HEK293T (cell line): ENCODE measurements at places on chromosomes 11 and 22.

GRCh38 chr11:62647609-62648005 is 1.2 kb upstream of the GANAB start:
- DNase-seq: no peak

GRCh38 chr11:69814411-69814810 is 4.8 kb downstream of the FGF3 start:
- DNase-seq: no peak

- DNase-seq: no peak
Observed at GRCh38 chr11:67490727-67491065, 7.9 kb downstream of the AIP start.

DNA sequence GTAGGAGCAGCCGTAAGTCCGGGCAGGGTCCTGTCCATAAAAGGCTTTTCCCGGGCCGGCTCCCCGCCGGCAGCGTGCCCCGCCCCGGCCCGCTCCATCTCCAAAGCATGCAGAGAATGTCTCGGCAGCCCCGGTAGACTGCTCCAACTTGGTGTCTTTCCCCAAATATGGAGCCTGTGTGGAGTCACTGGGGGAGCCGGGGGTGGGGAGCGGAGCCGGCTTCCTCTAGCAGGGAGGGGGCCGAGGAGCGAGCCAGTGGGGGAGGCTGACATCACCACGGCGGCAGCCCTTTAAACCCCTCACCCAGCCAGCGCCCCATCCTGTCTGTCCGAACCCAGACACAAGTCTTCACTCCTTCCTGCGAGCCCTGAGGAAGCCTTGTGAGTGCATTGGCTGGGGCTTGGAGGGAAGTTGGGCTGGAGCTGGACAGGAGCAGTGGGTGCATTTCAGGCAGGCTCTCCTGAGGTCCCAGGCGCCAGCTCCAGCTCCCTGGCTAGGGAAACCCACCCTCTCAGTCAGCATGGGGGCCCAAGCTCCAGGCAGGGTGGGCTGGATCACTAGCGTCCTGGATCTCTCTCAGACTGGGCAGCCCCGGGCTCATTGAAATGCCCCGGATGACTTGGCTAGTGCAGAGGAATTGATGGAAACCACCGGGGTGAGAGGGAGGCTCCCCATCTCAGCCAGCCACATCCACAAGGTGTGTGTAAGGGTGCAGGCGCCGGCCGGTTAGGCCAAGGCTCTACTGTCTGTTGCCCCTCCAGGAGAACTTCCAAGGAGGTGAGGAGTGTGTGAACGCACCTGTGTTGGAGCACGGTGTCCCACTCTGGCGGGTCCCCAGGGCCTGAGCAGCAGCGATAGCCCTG is at the start of gene TAGLN:
Gene TAGLN, plus strand, starts transcription at position 318 of the 863 bp plus-strand sequence. CDS start 3,644 bp downstream, outside the sequence.
- no peak for DNase-seq

- peak; percentile 51 for DNase-seq
Observed at GRCh38 chr11:10322830-10323792, 18.2 kb downstream of the ADM start.

DNA sequence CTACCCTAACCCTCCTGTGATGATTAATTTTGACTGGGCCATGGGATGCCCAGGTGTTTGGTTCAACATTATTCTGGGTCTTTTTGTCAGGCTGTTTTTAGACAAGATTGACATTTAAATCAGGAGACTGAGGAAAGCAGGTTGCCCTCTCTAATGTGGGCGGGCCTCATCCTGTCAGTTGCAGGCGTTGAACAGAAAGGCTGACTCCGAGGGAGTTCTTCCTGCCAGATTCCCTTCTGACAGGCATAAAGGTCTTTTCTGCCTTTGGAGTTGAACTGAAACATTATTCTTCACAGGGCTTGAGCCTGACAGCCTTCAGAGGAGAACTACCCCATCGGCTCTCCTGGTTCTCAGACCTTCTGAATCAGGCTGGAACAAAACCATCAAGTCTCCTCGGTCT is 4.3 kb upstream of the PSMC3 start:
- no peak for DNase-seq

DNA sequence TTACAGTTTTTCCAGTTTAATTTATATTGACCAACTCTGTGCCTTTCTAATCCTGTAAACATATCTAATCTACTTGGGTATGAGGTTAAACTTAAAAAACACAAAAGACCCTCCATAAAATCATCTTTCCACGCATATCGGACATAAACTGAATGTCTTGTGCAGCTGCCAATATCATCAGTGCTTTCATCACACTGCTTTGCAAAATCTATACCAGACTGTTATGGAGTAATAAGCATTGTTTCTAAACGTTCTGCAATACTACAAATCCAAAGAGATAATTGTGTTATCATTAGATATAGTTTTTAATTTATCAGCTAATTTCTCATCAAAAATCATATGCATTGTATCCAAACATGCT is 36.1 kb upstream of the AMPD3 start:
- DNase-seq: no peak

DNA sequence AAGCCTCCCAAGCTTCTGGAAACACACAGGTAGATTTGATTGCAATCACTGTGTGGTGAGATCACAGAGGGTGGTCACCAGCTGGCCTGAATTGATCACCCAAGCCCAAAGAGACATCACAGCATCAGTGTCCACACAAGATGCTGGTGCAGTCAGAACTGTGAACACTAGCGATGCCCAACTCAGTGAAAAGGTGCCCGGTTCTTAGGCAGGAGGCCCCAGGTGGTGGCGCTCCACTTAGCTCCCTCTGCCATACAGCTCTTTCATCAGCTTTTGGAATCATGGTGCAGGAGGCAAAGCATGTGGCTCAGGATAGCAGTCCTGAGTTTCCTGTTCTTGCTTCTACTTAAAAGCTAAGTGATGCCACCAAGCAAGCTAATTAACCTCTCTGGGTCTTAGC is 11.1 kb downstream of the DGCR2 start:
- no peak for DNase-seq

GRCh38 chr11:35014346-35014745 is 97.9 kb downstream of the PDHX start:
- DNase-seq: no peak

DNA sequence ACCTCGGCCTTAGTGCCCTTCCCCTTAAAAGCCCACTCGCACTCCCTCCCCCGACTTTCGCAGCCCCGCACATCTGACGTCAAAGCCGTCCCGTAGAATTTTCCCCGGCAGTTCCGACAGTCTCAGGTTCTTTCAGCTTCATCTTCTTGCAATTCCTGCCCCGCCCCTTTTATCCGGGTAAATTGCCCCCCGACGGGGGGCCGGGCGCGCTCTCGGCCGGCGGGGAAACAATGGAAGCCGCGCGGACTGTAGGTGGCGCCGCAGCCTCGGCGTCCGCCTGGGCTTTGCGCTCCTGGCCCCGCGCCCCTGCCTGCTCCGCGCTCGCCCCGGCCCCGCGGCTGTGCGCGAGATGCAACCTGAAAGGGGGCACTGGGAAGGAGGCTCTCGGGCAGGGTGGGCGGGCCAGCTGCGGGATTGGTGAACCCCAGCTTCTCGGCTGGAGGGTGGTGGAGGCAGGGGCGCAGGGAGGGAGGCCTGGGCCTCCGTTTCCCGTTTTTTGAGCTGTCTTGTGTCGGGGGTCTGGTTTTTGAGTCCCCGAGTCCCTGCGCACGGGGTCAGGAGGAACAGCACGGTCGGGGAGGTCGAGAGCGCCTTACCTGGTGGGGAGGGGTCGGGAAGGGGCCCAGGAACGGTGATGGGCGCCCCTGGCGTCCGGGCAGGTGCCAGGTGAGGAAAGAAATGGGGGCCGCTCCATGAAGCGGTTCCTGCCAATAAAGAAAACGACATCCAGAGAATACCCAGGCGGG is 859 bp upstream of the FGF19 start:
- DNase-seq: peak; percentile 84

DNA sequence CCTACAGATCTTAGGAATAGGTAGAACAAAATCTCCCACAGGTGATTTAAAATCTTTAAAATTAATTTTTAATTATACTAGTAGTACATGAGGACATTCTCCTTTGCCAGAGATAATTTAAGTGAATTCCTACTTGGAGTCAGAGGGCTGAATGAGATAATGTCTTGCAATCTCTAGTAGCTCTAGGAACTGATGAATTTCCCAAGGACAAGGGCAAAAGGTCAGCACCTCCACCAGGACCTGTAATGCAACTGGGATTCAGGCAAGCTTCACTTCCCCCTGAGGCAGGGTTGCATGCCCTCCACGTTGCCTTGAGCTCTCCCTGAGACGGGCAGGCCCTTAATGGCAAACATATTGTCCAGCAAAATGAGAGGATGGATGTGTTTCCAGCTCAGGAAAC is 330.3 kb upstream of the PITPNB start:
- DNase-seq: no peak

- no peak for DNase-seq
Observed at GRCh38 chr11:63919267-63920125, 2.5 kb upstream of the RCOR2 start.
